T follicular helper cell (primary cell): ENCODE measurements at places on chromosomes 2 and 18.

- DNase-seq, result no peak
Observed at GRCh38 chr2:25194576-25195122, 26.3 kb upstream of the POMC start.

DNA sequence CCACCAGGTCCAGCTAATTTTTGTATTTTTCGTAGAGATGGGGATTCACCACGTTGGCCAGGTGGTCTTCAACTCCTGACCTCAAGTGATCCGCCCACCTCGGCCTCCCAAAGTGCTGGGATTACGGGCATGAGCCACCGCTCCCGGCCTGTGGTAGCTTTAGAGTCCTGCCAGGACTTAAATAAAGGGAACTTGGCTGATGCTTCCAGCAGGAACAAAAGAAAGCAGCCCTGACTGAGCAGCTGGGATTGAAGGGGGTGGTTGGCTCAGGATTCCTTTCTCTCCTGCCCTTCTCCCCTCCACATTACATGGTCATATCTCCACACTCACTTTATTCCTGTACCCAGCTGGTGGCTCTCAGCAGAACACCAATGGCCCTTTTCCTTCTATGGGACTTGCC lies 20.0 kb downstream of the EFHD1 start:
- no peak for DNase-seq

GRCh38 chr2:33784488-33784887 lies 185.4 kb upstream of the FAM98A start:
- DNase-seq, result no peak

DNA sequence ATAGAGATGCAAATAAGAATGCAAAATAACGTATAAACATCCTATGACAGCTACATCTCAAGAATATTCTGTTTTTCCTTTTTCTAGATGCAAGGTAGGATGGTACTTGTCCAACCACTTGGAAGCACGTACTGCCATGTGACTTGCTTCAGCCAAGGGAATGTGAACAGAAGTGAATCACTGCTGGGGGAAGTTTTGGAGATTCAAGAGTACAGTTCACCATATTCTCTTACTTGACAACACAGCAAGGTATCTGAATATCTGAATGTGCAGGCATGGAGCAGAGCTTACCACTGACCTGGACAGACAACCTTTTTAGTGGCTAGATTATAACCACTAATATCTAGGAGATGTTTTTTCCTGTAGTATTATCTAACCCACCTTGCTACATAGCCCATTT lies 53.0 kb downstream of the TRIP12 start:
- no peak for DNase-seq

GRCh38 chr2:58414506-58414905 lies 173.4 kb upstream of the FANCL start:
- no peak for DNase-seq

DNA sequence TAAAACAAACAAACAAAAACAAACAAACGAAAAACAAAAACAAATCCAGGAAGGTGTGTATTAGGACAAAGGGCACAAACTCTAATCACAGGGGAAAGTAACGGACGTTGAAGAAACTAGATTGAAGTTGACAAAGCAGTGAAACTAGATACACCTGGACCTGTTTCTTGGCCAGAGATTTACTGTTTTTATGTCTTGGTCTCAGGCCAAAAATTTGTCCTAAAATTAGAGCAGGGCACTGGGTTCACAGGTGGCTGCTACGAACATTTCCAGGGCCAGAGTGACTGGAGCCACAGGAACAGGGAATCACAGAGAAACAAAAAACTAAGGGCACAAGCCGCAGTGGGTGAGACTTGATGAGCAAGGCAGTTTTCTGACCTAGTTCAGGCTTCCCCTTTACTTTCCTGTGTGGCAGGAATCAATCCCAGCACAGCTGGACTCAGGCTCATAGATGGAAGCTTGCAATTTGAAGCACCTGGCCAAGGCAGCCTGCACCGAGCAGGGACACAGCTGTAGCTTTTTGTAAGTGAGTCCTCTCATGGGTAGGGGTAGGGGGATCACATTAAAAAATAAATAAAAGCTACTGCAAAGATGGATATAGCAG lies 329.4 kb downstream of the DLGAP1 start:
- no peak for DNase-seq

DNA sequence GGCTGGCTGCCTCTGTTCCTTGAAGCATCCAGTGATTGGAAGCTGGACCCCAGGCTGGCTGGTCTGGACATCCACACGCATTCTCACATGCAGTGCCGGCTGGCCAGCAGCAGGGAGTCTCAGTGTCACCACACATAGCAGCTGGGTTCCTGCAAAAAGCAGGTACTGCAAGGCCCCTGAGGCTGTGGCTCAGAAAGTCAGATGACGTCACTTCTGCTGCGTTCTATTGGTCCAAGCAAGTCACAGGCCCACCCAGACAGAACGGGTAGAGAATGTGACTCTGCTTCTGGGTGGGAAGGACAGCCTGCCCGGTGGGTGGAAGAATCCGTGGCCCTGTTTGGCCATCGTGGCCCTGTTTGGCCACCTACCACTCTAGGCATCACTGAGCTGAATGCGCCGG lies 51.3 kb upstream of the SPP2 start:
- no peak for DNase-seq

DNA sequence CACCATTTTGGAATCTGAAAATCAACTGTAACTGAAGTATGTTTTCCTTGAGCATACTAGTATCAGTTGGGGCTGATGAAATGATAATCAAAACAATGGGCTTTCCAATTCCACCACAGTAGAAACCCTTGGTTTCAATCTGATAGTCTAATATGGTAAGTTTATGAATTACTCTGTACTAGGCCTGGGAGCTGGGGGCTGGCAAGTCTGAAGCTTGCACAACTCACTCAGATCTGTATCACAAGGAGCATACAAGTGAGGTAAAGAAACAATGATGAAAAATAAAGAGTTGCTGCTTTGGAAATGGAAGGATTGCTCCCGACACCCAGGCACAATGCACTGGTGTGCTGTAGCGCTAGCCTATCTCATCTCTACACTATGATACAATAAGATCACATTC lies 19.4 kb downstream of the ZEB2 start:
- DNase-seq, result no peak

DNA sequence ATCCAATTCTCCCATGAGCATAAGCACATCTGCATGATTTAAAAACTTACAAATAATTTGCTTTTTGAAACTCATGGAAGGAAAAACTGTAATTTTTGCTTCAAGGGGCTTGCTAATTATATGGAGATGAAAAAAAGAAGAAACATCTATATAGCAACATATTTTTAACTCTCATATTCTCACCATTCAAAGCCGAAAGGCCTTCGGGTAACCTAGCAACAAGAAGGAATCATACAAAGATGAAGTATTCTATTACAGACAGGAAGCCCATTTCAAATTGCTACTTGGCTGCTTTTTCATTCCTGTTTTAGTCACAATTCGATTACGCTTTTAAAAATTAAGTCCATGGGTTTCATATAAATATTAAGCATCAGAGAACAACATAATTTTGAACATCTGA lies 39.2 kb upstream of the RNU4ATAC start:
- DNase-seq, result no peak
